ENCODE measurements at places on chromosomes 5 and 9.

GRCh38 chr9:116951588-116952435, 264.7 kb downstream of the TRIM32 start:
- DNase-seq, result no peak

DNA sequence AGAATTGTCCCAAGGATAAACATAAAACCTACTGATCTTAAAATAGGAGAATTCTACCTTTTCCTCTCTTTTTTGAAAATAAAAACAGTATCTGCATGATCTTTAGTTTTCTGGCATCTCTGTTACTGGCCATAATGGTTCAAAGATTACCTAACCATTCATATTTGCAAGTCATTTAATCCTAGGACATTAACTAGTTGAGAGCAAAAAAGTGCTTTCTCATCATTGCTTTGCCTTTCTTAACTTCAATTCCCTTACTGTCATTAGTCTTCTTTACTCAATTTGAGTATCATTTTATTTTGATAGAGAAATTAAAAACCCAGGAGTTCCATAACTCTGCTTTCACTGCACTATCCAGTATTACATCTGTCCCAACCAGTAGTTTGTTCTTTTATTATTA, 68.6 kb downstream of the RFX3 start:
- no peak for DNase-seq

DNA sequence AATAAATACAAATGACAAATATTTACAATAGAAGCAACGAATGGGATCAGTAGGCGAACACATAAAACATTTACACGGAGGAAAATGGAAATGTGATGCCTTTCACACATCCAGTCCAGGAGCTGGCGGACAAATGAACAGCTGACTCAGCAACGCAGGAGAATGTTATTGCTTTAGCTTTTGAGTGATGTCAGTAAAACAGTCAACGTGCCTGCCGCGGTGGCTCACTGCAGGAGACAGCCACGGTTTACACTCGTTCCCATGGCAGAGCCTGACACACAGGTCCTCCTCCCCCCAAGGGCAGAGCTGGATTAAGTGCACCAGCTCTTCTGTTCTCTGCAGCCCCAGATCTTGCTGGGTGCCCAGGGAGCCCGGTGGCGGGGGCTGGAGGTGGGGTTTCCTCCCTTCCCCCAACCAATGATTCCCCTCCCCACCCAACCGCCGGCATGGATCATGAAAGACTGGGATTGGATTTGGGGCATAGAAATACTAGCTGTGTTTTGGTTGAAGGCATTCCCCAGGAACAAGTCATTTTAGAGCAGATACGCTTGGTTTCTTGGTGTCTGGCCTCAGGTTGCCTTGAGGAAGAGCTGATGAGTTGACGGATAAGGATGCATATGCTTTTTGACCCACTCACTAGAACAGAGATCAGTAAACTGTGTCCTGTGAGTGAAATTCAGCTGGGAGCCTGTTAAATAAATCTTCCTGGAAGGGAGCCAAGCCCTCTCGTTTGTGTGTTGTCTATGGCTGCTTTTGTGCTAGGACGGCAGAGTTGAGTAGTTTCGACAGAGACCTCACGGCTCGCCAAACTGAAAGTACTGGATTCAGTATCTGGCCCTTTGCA, 12.5 kb downstream of the STC2 start:
- DNase-seq, result no peak

GRCh38 chr5:92147798-92148197, 764.7 kb upstream of the ARRDC3 start:
- no peak for DNase-seq

DNA sequence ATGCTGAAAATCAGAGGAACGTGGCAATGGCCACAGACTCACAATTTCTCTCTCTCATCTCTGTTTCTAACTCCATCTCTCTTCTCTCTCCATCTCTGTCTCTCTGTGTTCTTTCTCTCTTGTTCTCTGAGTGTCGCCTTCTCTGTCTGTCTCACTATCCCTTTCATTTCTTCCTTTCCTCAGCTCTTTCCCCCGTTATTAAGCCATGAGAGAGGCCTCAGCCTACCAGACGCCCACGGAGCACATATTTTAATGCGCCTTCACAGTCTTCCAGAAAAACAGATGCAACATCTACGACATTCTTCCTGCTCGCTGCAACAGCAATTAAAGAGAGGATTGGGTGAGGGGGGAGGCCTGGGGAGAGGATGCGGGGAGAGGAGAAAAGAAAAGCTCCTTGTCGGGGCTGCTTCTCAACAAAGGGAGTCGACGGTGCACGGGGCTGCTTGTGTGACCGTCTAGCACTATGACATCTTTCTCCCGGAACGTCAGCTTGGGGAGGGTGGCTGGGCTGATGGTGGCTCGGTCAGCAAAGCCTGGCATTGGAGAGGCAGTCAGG, 37.7 kb upstream of the NEURL1B start:
- no peak for DNase-seq

- DNase-seq, result no peak
These were observed 60.5 kb upstream of the ITGA2 start for GRCh38 chr5:52928689-52929088.

- DNase-seq, result no peak
These were observed 103.7 kb upstream of the MPDZ start for GRCh38 chr9:13383216-13383615.

GRCh38 chr5:67265951-67266350, 69.4 kb upstream of the CD180 start:
- no peak for DNase-seq

DNA sequence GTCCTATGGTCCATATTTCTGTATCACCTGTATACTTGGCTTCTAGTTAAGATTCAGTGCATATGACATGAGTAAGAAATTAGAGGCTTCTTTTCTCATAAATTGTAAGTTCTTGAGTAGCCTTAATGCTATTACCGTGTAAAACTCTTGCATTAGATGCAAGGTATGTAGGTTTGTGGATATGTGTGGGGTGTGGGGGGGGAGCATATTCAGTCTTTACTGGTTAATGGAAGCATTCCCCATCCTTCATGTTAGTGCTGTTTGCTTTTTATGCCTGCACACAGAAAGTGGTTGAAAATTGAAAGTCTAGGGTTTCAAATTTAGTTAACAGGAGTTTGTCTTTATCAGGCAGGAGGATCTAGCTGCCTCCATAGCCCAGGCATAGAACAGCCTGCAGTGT, 16.1 kb downstream of the RAI14 start:
- no peak for DNase-seq

- no peak for DNase-seq
These were observed 129.4 kb upstream of the BASP1 start for GRCh38 chr5:17088051-17088450.

DNA sequence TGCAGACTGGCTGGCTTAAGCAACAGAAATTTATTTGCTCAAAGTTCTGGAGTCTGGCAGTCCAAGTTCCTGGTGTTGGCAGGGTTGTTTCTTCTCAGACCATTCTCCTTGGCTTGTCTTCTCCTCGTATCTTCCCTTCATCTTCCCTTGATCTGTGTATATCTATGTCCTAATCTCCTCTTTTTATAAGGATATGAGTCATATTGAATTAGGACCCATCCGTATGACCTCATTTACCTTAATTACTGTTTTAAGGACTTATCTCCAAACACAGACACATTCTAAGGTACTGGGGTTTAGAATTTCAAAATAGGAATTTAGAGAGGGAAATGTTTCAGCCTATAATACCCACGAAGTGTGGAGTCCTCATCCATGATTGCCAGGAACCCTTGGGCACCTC, 13.1 kb upstream of the LPAR1 start:
- no peak for DNase-seq

- DNase-seq, result no peak
These were observed 35.6 kb downstream of the FBXW11 start for GRCh38 chr5:171970826-171971225.

DNA sequence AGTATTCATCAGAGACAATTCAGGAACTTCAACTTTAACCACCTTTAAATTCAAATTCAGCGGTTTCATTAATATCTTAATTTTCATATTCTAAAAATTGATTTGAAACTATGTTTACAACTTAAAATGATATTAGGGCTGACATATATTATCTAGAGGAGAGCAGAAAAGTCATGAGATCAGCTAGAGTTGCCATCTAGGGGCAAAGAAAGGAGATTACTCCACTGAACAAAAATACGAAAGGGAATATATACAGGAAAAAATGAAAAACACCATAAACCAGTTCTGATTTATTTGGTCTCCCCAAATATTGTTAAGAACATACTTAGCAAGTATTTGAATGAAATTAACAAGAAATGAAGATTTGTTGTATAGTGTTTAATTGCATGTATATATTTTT, 946.3 kb downstream of the DTWD2 start:
- no peak for DNase-seq

DNA sequence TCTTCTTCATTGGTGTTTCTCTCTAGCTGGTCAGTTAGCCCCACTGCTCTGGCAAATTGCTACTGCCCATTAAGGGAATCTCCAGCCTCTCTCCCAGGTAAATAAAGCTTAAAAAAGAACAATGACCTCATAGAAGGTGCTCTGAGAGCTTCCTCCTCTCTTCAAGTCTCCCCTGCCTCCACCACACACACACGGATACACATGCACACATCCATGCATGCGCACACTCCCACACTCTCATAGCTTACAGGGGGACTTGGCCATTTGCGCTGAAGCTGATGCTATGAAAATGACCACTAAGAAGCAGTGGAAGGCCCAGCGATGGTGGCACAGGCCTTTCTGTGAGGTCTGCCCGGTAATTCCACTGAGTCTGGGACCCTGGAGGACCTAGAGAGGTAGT, 250.9 kb downstream of the AOPEP start:
- DNase-seq, result no peak

- no peak for DNase-seq
These were observed 88.4 kb downstream of the GALNT10 start for GRCh38 chr5:154278908-154279307.

GRCh38 chr5:156134216-156134615, 192.7 kb upstream of the SGCD start:
- no peak for DNase-seq

DNA sequence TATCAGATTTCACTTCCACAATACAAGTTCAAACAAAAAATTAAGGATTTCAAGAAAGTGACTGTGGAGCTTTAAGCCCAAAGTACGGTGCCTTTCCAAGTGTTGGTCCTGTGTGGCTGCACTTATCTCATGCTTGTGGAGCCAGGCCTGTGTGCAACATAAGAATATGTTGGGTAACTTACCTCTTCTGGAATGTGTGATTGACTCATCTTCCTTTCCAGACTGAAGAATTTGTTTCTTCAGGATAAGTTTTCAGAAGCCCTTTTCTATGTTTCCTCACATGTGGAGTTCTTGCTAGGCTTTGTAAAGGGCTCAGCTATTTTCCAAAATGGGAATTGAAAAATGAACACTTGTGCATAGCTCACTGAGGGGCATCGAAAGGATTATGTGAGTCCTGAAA, 485.1 kb upstream of the PAPPA start:
- DNase-seq, result no peak

- DNase-seq, result no peak
These were observed 143.8 kb upstream of the PIK3R1 start for GRCh38 chr5:68071736-68072135.

DNA sequence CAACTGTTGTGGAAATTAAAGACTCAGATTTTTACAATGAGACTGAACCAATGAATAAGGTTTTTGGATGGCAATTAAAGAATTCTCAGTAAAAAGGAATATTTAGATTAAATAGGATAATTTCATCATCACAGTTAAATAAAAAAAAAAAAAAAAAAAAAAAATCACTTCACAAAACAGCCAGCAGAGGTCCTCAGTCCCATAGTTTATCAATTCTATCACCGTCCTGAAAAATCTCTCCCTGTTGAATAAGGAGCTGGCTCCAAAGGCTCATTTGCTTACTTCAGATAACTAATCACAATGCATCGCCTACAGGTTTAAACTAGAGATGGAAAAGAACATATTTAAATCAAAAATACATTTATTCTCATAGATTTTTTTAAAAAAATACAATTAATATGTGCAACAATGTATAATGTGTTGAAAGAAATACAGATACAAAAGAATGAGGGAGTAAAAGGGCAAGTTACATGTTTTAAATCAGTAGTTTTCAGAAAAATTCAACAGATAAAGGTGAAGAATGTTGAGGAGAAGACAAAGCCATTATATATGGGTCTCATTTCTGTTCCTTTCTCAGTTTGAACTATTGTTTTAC, 175.8 kb upstream of the CHD1 start:
- DNase-seq, result peak; percentile 3

DNA sequence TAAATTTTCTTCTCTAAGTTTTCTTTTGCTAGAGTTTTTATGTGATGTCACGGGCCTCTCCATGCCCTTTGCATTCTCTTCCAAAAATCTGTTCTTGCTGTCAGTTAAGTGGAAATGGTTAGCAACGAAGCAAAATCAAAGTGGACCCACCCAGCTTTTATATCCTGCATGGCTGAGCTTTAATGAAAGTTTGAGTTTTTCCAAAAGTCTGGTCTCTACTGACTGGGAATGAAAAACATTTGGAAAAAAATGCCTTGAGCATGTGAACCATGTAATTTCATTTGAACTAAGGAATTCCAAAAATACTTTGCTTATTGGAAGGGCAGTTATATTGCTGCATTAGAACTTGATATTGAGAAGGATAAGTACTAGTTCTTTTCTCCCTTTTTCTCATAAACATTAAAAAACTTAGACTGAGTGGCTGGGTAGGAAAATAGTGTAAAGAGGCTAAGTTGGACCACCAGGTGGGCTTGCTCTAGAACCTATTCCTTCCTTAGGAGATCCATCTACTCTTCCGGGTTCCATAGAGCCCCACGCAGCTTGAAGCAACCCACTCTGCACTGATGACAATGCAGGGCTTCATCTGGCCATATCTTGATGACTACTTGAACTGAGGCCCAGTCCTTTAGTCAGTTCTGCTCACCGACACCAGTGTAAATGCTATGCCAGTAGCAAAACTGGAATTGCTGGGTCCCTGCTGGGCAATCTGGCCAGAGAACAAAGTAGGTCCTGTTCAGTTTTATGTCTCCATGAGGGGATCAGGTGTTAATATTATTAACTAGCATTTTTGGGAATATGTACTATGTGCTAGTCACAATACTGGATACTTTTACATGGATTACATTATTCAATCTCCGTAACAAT, 17.4 kb upstream of the RIC1 start:
- DNase-seq, result no peak

- DNase-seq, result no peak
These were observed 56.2 kb downstream of the CNTLN start for GRCh38 chr9:17191082-17191481.

- no peak for DNase-seq
These were observed 110.8 kb downstream of the MARCHF3 start for GRCh38 chr5:126919566-126919965.

DNA sequence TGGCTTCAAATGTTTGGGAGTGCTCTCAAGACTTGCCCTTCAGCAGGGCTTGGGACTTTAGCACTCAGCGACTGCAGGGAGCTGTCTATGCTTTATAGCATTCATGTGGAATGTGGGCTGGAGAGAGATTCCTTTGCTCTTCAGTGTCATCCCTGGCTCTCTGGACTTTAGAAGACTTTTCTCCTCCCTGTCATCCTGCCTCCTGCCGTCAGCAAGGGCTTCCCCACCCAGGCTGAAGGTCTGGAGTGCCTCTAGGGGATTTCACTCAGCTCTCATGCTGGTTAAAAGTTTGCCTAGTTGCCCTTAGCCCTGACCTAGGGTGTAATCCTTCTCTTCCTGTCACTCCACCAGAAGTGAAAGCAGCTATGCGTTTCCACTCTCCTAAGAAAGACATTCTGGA, 210.9 kb downstream of the FRMD3 start:
- no peak for DNase-seq

Data from central memory CD4-positive, alpha-beta T cell (primary cell).